Amygdala (tissue), 56 donors: ENCODE measurements at places on chromosomes 3 and 15.

GRCh38 chr3:182000447-182000846, 288.7 kb downstream of the SOX2 start:
- no peak for DNase-seq

GRCh38 chr15:65612949-65613744, 2.2 kb upstream of the INTS14 start:
- no peak for DNase-seq

GRCh38 chr15:39000008-39000734, 435.6 kb upstream of the RASGRP1 start:
- DNase-seq, result no peak

GRCh38 chr3:8189051-8189450, 312.6 kb upstream of the LMCD1 start:
- DNase-seq, result no peak
